ENCODE measurements at places on chromosomes 1 and 21. TPM values are rescaled to one million over a fixed set of nuclear protein-coding genes. Genes with fewer than 3 reads are reported as not detected.

DNA sequence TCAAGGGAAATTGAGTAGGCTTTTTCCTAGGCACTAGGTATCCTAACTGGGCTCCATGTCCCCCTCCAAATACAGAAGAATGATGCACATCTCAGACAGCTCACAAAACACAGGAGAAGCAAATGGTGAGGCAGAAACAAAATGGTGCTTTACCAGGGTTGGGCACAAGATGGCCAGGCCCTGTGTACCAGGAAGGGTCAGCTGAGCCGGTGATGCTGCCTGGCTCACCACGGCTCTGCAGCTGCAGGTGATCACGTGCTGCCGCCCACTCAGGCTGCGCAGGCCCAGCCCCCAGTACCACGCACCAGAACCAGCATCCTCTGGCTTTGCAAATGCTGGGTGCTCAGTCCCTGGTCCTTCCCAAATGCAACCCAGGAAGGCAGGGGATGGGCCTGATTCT is 993 bp upstream of the DSCAM start:
- H3K27me3 ChIP-seq = peaks cover 21% of the 10 kb centered on the region
- H3K36me3 ChIP-seq = no peaks in the 10 kb centered on the region
- H3K4me3 ChIP-seq = no peak overlapping the region

GRCh38 chr1:225848030-225848955 is 33.9 kb downstream of the TMEM63A start:
- H3K4me3 ChIP-seq = peak overlapping the region; percentile 59
- DNase-seq = no peak
- H3K4me1 ChIP-seq = peaks cover 45% of the 10 kb centered on the region
- H3K36me3 ChIP-seq = no peaks in the 10 kb centered on the region

DNA sequence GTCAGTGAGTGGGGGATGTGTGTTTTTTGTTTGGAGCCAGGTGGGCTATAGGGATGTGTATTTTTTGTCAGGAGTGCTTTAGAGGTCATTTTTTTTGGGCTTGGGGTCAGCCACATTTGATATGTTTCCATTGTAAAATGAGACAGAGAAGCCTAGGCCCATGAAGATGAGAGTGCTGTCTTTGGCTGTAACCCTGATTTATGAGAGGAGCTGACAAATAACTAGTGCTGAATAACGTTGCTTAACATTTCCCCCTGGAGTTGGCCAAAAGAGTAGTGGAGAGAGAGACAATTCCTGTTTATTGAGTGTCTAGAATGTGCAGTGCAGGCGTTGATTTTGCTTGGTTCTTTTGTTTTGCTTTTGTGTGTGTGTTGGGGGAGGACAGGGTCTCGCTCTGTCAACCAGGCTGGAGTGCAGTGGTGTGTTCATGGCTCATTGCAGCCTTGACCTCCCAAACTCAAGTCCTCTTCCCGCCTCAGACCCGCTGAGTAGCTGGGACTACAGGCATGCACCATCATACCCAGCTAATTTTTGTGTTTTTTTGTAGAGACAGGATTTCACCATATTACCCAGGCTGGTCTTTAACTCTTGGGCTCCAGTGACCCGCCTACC is 64.7 kb downstream of the S1PR1 start:
- no peaks in the 10 kb centered on the region for H3K36me3 ChIP-seq
- DNase-seq = no peak
- peaks cover 12% of the 10 kb centered on the region for H3K4me1 ChIP-seq
- no peak overlapping the region for H3K27ac ChIP-seq

GRCh38 chr1:50474859-50475809 is 51.9 kb upstream of the DMRTA2 start:
- H3K4me1 ChIP-seq = no peaks in the 10 kb centered on the region
- H3K27ac ChIP-seq = no peak overlapping the region
- no peak overlapping the region for H3K4me3 ChIP-seq
- no peaks in the 10 kb centered on the region for H3K36me3 ChIP-seq
- DNase-seq = no peak

The C4BPB gene
- total RNA-seq = not detected

The CNKSR1 gene
- total RNA-seq = 2.5 TPM
